IPS DF 19.7 (cell line): ENCODE measurements at places on chromosomes 7 and 10.

DNA sequence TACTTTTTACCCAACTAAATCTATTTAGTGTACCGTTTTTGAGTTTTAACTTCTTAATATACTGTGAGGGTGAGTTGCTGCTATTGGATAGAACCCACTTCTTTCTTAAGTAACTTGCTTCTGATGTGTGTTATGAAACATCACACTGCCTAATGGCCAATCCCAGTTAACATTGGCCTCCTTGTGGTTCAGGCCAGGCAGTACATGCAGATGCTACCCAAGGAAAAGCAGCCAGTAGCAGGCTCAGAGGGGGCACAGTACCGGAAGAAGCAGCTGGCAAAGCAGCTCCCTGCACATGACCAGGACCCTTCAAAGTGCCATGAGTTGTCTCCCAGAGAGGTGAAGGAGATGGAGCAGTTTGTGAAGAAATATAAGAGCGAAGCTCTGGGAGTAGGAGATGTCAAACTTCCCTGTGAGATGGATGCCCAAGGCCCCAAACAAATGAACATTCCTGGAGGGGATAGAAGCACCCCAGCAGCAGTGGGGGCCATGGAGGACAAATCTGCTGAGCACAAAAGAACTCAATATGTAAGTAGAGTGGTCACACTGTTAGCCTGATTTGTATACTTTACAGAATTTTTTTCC is 39.7 kb downstream of the TES start:
- DNase-seq, result peak; percentile 23

DNA sequence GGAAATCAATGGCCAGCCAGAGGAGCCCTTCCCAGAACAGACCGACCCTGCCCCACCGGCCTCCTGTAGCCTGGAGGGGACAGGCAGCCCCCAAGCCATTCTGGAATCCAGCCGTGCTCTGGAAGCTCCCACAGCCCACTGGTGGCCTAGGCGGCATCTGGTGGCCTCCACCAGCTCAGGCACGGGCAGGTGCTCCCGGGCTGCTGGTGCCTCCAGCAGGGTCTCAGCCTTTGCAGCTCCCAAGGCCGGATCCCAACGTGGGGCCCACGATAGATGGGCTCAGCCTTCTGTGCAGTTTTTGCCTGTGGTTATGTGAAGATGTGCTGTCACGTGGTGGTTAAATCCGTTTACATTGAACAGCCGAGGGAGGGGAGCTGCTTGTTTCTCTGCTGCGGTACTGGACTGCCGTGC is 44.4 kb downstream of the JAKMIP3 start:
- DNase-seq, result no peak

GRCh38 chr10:110007161-110007700 is 553 bp upstream of the ADD3 start:
- DNase-seq, result no peak

DNA sequence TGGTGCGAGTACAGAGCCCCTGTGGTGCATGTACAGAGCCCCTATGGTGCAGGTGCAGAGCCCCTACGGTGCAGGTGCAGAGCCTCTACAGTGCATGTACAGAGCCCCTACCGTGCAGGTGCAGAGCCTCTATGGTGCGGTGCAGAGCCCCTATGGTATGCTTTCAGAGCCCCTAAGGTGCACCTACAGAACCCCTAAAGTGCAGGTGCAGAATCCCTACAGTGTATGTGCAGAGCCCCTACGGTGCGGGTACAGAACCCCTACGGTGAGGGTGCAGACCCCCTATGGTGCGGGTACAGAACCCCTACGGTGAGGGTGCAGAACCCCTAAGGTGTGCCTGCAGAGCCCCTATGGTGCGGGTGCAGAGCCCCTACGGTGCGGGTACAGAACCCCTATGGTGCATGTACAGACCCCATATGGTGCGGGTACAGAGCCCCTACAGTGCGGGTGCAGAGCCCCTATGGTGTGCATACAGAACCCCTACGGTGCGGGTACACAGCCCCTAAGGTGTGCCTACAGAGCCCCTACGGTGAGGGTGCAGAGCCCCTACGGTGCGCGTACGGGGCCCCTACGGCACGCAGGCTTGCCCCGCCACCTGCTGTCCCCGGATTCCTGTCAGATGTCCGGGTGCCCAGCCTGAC is 53.5 kb downstream of the MGMT start:
- DNase-seq, result no peak

GRCh38 chr7:117323305-117323850 is 520 bp upstream of the WNT2 start:
- no peak for DNase-seq

DNA sequence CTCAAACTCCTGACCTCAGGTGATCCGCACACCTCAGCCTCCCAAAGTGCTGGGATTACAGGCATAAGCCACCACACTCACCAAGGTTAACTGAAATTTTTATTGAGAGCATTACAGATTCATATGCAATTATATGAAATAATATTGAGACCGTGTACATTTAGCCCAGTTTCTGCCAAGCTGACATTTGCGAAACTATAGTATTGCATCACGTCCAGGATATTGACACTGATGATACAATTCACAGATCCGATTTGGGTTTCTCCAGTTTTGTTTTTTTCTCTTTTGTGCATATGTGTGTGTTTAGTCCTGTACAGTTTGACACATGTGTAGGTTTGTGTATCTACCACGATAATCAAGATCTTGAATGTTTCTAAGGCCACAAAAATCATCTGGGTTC is 627.9 kb upstream of the FOXK1 start:
- DNase-seq, result no peak

- no peak for DNase-seq
Observed at GRCh38 chr7:98841179-98841997, 28.4 kb downstream of the TMEM130 start.

DNA sequence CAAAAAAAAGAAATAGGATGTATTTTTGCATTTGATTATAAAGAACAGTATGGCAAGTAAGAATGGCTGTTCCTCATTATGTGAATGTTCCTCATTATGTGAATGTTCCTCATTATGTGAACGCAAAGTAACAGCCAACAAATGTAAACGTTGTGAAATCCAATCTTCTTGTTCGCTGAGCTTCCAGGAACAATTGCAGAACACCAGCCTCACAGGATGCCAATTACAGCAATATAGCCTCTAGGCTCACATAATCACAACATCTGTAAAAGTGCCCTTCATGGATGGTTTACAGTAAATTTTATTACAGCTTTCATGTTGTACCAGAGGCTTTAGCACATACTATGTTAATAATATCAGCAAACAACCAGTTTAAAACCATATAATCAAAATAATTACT is 71.6 kb downstream of the THSD7A start:
- no peak for DNase-seq

DNA sequence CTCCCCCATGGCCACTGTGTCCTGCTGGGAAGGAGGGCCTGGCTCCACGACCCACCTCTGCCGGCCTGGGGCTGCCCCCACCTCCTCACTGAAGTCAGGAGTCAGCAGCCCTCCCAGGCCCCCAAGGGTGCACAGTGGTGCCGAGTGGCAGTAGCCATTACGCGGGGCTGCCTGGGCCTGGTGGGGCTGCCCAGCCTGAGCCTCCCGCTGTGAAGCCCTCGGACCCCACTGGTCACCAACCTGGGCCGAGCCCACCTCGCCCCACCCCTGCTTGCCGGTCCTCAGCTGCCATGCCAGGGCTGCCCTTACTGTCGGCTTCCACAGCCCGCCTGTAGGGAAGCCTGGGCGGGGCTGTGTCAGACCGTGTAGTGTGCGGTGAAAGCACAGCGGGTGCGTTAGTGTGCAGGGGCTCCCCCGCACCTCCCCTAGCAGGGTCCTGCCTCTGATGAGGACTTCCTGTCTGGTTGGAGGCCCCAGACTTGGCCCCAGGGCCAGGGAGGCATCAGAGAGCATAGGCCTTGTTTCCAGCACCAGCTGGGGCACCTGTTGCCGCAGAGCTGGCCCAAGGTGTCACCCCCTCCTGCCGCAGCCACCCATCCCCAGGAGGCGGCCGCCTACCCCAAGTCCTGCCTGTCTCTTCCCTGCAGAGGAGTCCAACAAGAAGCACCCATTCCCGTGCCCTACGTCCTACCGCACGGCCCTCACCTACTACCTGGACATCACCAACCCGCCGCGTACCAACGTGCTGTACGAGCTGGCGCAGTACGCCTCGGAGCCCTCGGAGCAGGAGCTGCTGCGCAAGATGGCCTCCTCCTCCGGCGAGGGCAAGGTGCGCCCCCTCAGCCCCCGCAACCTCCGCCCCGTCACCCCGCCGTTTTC is 10.0 kb downstream of the TMEM120A start:
- DNase-seq, result no peak

GRCh38 chr10:33102071-33102470 is 144.0 kb upstream of the ITGB1 start:
- DNase-seq, result no peak

GRCh38 chr10:67487906-67488619 is 207.9 kb downstream of the CTNNA3 start:
- no peak for DNase-seq

DNA sequence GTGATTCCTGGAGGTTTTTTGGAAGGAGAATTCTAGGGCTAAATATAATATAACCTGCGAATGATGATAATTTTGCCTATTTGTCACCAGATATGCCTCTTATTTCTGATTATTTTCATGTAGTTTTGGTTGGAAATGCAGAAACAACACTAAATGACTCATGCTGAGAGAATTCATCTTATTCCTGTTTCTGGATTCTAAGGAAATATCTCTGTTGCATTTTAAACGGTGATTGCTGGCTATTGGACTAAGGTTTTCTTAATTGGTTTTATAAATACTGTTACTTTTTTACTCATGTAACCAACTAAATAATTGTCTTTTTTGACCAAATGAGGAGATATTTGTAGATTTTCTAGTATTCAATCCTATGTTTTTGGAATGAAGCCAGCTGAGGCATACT is 204.9 kb upstream of the NPSR1 start:
- no peak for DNase-seq

DNA sequence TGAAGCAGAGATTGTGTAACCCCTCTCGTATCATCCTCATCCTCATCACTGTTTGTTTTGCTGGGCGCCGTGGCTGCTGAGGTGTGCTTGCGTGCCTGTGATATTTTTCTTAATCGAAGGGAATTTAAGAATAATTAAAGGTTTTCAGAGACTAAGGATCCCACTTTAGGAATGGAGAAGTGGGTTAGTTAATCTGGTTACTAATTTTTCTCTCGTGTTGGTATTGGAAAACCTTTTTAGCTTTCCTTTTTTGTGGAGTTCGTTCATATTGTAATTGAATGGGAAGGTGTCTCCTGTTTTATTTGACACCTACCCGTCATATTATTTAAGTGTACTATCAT is 1.3 kb downstream of the UBN2 start:
- DNase-seq, result no peak

DNA sequence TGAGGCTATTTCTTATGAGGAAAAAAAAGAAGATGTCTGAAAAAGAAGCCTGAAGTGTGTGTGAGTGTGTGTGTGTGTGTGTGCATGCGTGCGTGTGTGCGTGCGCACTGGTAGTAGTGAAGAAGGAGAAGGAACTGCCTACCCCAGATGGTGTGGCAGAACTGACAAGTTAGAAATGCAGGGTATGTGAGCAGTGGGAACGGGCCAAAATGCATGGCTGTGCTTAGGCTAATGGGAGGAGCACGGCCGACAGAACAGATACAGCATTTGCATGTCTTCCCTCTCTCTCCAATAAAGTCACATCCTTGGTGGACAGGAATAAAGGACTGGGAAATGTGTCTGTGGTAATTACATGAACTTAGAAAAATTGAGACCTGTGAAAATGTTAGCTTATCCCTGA is 94.3 kb downstream of the IDE start:
- DNase-seq, result no peak

DNA sequence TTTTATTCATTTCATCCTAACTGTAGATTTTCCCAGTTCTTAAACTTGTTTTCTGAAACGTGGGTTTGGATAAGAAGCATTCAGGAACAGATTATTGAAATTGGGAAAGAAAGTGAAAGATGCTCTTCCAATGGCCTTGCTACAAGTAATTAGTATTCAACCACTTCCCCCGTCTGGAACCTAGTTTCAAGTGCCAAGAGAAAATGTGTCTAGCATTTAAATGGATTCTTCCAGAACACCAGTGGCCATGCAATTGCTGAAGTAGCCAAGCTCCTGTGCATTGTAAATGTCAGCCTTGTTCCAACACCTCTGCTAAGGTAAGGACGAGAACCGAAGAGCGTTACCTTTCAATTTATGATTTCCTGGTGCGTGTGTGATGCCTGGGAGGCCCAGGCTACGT is 68.2 kb downstream of the PFKFB3 start:
- no peak for DNase-seq

GRCh38 chr7:120966961-120967360 is 16.4 kb downstream of the ING3 start:
- DNase-seq, result no peak

- DNase-seq, result peak; percentile 28
Observed at GRCh38 chr10:62911210-62911963, 95.2 kb upstream of the EGR2 start.

GRCh38 chr7:106065575-106066500 is 46.3 kb downstream of the SYPL1 start:
- DNase-seq, result no peak

- DNase-seq, result no peak
Observed at GRCh38 chr7:100176096-100177044, 811 bp downstream of the GPC2 start.
